ENCODE measurements at places on chromosomes 11 and 22. TPM values are rescaled to one million over a fixed set of nuclear protein-coding genes. Genes with fewer than 3 reads are reported as not detected.

DNA sequence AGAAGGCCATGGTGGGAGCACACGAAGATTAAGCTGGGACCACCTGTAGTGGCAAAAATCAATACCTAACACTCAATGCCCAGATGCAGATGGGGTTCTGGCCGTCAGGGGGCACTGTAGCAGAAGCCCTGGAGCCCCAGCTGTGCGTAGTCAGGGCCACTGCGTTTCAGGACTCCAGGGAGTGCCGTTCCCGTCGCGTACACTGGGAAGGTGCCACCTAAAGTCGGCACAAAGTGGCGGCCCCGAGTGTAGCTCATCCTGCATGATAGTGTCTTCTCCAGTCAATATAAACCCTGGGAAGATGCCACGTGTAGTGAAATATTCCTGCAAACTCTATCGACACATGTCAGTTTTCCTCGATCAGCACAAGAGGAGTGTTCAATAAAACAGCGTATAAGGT is 123.8 kb upstream of the NTM start:
- no peak overlapping the region for H3K4me3 ChIP-seq
- H3K27me3 ChIP-seq: peaks cover 2% of the 10 kb centered on the region
- no peak overlapping the region for H3K27ac ChIP-seq
- H3K36me3 ChIP-seq: no peaks in the 10 kb centered on the region

GRCh38 chr11:117997823-117998579 is 11.8 kb downstream of the IL10RA start:
- H3K4me1 ChIP-seq: no peaks in the 10 kb centered on the region
- no peak overlapping the region for H3K4me3 ChIP-seq
- H3K27ac ChIP-seq: no peak overlapping the region
- no peaks in the 10 kb centered on the region for H3K36me3 ChIP-seq

DNA sequence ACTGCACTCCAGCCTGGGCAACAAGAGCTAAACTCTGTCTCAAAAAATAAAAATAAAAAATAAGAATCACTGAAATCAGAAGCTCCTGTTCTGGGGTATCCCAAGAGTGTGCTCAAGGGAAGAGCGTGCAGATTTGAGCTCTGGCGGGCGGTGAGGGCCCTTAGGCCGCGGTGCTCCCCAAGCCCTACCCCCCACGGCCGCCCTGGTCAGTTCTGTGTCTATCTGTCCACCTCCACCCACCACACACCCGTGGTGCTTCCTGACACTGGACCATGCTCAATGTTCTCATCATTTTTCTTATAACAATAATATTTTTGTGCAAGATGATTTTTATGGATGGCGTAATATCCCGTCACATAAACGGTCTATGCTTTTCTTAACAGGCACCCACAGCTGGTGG is 71.1 kb downstream of the RTL6 start:
- no peaks in the 10 kb centered on the region for H3K36me3 ChIP-seq
- H3K27ac ChIP-seq: no peak overlapping the region
- no peaks in the 10 kb centered on the region for H3K4me1 ChIP-seq
- H3K27me3 ChIP-seq: no peaks in the 10 kb centered on the region

DNA sequence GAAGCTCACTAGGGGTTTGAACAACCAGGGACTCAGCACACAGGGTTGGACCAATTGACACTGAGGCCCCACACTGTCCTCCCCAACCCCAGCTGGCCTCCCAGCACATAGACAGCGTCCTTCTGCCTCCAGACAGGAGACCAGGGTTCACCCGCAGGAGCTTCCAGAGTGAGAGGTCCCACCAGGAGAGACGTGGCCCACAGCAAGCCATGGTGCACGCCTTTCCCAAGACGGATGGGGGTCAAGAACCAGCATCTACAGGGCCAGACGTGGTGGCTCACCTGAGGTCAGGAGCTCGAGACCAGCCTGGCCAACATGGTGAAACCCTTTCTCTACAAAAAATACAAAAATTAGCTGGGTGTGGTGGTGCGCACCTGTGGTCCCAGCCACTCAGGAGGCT is 12.1 kb upstream of the SIGIRR start:
- no peak for DNase-seq
- H3K36me3 ChIP-seq: no peaks in the 10 kb centered on the region
- H3K27me3 ChIP-seq: no peaks in the 10 kb centered on the region

- no peaks in the 10 kb centered on the region for H3K27me3 ChIP-seq
- no peaks in the 10 kb centered on the region for H3K4me1 ChIP-seq
- H3K36me3 ChIP-seq: no peaks in the 10 kb centered on the region
- peak within 1 kb of the TSS; percentile 16 for H3K4me3 ChIP-seq
Measured at GRCh38 chr22:26169315-26170111, at the start of gene SEZ6L. TSS of gene SEZ6L (plus strand) at chr22:26169462. CDS start at chr22:26169670, 208 bp downstream.

DNA sequence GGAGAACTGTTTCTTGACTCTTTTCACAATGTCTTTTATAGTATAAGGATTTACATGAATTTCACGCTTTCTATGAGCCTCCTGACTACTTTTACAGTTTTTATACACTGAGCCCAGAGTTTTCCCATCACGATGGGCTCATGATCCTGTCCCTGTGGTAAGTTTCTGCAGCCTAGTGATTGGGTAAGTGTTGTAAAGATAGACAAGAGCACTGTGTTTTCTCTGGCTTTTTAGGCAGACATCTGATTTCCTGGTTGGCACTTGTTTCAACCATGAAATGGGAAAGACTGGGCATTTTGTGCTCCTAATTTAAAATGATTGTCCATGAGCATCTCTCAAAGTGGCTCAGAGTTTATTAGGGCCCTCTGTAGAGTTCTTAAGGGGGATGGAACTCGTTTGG is 299.0 kb downstream of the FAT3 start:
- H3K4me3 ChIP-seq: no peak overlapping the region
- H3K27me3 ChIP-seq: no peaks in the 10 kb centered on the region
- no peak overlapping the region for H3K27ac ChIP-seq
- peaks cover 2% of the 10 kb centered on the region for H3K4me1 ChIP-seq
- no peaks in the 10 kb centered on the region for H3K36me3 ChIP-seq

DNA sequence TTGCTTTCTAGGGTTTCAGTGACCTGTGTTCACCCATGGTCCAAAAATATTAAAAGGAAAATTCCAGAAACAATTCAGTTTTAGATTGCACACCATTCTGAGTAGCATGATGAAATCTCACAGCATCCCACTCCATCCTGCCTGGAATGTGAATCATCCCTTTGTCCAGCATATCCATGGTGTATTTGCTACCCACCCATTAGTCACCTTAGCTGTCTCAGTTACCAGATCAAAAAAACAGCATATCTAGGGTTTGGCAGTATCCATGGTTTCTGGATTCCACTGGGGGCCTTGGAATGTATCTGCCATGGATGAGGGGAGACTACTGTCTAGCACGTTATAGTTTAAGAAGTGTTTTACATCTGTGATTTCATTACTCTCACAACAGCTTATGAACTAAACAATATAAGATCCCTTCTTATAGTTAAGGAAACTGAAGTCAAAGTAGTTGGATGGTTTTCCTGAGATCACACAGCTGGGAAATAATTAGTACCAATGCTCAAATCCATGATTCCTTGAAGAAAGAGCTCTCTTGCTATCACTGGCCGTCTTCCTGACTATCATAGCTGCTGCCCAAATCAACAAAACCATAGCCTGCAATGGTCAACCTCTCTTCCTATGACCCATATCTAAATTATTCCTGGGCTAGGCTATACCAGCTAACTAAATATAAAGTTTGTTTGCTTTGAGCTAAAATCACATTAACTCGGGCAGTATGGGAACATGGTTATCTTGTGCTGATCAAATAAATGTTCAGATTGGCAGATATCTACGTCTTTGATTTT is 122.6 kb downstream of the MICAL2 start:
- no peak for DNase-seq
- H3K27me3 ChIP-seq: no peaks in the 10 kb centered on the region
- peak overlapping the region; percentile 86 for H3K27ac ChIP-seq
- H3K36me3 ChIP-seq: peaks cover 20% of the 10 kb centered on the region
- H3K4me1 ChIP-seq: peaks cover 7% of the 10 kb centered on the region
- no peak overlapping the region for H3K4me3 ChIP-seq

GRCh38 chr11:73996161-73996747 is 12.6 kb downstream of the UCP3 start:
- no peak overlapping the region for H3K27ac ChIP-seq
- no peaks in the 10 kb centered on the region for H3K27me3 ChIP-seq
- H3K4me3 ChIP-seq: no peak overlapping the region
- DNase-seq: peak; percentile 4

GRCh38 chr11:111438168-111438567 is 59.1 kb upstream of the POU2AF1 start:
- no peaks in the 10 kb centered on the region for H3K4me1 ChIP-seq
- no peak for DNase-seq
- H3K4me3 ChIP-seq: no peak overlapping the region
- no peaks in the 10 kb centered on the region for H3K36me3 ChIP-seq
- no peak overlapping the region for H3K27ac ChIP-seq
- H3K27me3 ChIP-seq: no peaks in the 10 kb centered on the region

- no peak overlapping the region for H3K27ac ChIP-seq
- no peaks in the 10 kb centered on the region for H3K4me1 ChIP-seq
- H3K36me3 ChIP-seq: no peaks in the 10 kb centered on the region
- peak; percentile 78 for DNase-seq
- no peak overlapping the region for H3K4me3 ChIP-seq
Measured at GRCh38 chr11:59053387-59053786, 32.7 kb upstream of the GLYATL1B start.

- H3K27me3 ChIP-seq: no peaks in the 10 kb centered on the region
- H3K4me3 ChIP-seq: no peak overlapping the region
- H3K4me1 ChIP-seq: no peaks in the 10 kb centered on the region
Measured at GRCh38 chr22:39416319-39416718, 16.7 kb downstream of the TAB1 start.

DNA sequence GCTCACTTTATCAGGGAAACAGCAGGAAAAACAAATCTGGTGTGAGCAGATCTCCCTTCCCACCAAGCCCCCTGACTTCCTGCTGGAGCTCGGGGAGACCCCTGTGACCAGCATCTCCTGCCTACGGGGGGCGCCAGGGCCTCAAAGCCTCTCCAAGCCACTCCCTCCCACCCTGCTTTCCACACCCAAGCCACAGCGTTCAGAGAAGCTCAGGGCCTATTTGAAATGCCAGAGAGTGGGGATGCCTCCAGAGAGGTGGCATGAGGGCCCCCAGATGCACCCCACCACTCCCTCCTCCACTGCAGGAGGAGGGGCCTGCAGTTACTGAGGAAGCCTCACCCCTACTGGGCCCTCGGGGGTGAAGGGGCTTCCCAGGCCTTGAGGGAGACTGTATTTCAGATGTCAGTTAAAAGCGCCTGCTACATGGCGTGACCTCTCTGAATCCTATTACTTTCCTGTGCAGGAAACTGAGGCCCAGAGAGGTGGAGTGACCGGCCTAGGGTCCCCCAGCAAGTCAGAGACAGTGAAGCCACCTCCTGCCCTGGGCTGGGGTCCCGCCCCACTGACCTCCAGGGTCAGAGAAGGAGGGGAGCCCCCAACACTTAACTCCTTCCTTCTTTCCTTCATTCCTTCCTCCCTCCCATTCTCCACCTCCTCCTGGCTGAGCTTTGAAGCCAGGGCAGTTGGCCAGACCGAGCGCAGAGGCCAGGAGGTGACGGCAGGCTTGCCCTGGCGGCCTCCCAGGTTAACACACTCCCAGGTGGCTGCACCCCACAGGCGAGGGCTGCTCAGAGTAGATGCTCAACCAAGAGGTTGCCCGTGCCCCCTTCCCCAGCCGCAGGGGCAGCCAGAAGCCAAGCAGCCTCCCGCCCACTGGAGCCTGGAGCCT is 6.0 kb upstream of the CDKN1C start:
- no peak overlapping the region for H3K4me3 ChIP-seq
- DNase-seq: no peak
- H3K27ac ChIP-seq: no peak overlapping the region
- no peaks in the 10 kb centered on the region for H3K27me3 ChIP-seq
- H3K36me3 ChIP-seq: no peaks in the 10 kb centered on the region
- H3K4me1 ChIP-seq: no peaks in the 10 kb centered on the region

GRCh38 chr11:78216021-78216420 is 27.3 kb downstream of the USP35 start:
- H3K4me1 ChIP-seq: no peaks in the 10 kb centered on the region
- no peak for DNase-seq
- H3K4me3 ChIP-seq: no peak overlapping the region
- H3K27me3 ChIP-seq: no peaks in the 10 kb centered on the region
- H3K36me3 ChIP-seq: peaks cover 3% of the 10 kb centered on the region

DNA sequence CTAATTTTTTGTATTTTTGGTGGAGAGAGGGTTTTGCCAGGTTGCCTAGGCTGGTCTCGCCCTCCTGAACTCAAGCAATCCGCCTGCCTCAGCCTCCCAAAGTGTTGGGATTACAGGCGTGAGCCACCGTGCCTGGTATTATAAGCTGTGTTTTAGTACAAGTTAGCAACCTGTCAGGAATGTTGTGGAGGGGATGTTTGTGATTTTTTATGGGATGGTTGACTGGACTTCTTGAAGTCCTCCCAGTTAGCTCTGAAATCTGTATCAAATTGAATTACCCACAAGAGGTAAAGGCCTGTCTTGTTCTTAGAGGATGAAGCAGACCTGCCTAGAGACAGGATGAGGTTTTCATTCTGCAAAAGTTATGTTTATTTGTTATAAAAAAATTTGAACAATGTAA is 34.1 kb upstream of the IL18BP start:
- no peaks in the 10 kb centered on the region for H3K36me3 ChIP-seq
- DNase-seq: no peak
- H3K27me3 ChIP-seq: no peaks in the 10 kb centered on the region
- no peaks in the 10 kb centered on the region for H3K4me1 ChIP-seq
- no peak overlapping the region for H3K4me3 ChIP-seq
- no peak overlapping the region for H3K27ac ChIP-seq

DNA sequence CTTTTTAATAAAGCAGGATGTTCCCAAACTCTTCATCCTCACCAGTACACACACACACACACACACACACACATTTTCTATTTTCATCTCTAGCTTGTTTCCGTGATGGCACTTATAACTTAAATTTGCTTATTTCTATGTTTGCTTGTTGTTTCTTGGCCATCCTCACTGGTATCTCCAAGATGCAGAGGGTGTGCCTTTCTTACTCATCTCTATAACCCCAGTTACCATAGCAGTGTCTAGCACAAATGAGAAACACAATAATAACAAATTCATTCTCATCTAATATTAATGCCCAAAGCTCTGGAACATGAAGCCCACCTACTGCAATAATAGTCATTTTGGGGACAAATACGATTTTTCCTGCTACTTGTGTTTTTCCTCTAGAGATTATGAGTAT is 156.3 kb downstream of the GRM5 start:
- no peaks in the 10 kb centered on the region for H3K36me3 ChIP-seq
- no peaks in the 10 kb centered on the region for H3K27me3 ChIP-seq
- H3K4me1 ChIP-seq: no peaks in the 10 kb centered on the region
- DNase-seq: no peak

DNA sequence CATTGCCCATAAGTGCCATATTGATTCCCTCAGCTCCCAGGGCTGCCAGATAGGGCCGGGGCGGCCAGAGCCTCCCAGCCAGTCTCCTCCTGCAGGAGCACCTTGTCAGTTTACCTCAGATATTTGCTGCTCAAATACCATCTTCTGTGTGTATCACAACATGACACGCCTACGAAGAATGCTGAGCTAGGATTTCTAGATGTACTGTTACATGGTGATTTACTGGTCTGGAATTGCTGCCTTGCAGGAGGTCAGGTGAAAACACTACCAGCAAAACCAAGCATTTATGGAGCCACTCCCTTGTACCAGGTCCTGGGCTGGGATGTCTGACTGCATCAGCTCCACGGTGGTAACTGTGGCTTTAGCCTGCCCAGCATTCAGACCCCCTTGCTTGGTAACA is 11.8 kb downstream of the MICAL3 start:
- H3K4me3 ChIP-seq: no peak overlapping the region
- no peaks in the 10 kb centered on the region for H3K27me3 ChIP-seq
- DNase-seq: no peak
- H3K36me3 ChIP-seq: no peaks in the 10 kb centered on the region
- no peaks in the 10 kb centered on the region for H3K4me1 ChIP-seq

Gene KRTAP5-10
- total RNA-seq: not detected

Gene DBX1
- total RNA-seq: not detected

Gene PLA2G6
- total RNA-seq: 25.8 TPM

Gene OR52E8
- not detected for total RNA-seq

Gene E2F8
- total RNA-seq: 0.63 TPM

Data from aorta (tissue), 5 donors.